ENCODE measurements at places on chromosomes 6 and 20.
A peak's percentile ranks its signal among the peaks of the same experiment; 100 is the strongest.

- no peak for DNase-seq
Measured at GRCh38 chr20:63136296-63136695, 79.6 kb downstream of the YTHDF1 start.

DNA sequence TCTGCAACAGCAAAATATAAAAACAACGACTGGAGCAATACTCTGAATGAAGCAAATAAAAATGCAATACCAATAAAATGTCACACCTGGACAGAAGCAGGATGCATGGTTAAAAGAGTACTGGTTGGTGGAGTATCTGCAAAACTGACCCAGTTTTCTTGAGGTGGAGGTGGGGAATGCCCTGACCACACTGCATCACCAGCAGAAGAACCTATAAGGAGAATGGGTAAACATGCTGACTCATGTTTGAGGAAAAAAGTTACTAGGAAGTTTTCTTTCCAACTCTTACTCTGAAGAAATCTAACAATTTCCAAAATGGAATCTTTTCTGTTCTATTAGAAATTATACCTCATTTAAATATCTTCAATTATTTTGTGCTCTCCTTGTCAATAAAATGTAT is 43.6 kb downstream of the REPS1 start:
- peak; percentile 36 for DNase-seq

- no peak for DNase-seq
Measured at GRCh38 chr20:55004044-55004443, 528.7 kb downstream of the DOK5 start.

DNA sequence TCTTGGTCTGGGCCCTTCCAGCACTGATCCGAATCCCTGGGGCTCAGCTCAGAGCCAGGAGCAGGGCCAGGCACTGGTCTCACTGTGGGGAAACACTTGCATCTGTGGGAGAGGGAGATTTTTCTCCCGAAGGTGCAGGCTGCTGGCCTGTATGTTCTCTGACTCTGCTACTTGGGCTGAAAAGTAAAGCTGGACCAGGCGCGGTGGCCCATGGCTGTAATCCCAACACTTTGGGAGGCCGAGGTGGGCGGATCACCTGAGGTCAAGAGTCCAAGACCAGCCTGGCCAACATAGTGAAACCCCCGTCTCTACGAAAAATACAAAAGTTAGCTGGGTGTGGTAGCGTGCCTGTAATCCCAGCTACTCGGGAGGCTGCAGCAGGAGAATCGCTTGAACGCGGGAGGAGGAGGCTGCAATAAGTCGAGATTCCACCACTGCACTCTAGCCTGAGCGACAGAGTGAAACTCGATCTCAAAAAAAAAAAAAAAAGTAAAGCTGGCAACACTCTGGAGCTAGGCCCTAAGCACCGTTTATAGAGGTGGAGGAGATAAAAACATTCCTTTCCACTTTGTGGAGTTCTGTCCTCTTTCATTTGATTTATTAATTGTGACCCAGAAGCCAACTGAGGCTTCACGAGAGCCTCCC is 41.7 kb downstream of the JPH2 start:
- no peak for DNase-seq

DNA sequence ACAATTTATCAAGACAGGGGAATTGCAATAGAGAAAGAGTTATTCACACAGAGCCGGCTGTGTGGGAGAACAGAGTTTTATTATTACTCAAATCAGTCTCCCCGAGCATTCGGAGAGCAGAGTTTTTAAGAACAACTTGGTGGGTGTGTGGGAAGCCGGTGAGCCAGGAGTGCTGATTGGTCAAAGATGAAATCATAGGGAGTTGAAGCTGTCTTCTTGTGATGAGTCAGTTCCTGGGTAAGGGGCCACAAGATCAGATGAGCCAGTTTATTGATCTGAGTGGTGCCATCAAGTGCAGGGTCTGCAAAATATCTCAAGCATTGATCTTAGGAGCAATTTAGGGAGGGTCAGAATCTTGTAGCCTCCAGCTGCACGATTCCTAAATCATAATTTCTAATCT is 50.0 kb upstream of the ECI2 start:
- no peak for DNase-seq

DNA sequence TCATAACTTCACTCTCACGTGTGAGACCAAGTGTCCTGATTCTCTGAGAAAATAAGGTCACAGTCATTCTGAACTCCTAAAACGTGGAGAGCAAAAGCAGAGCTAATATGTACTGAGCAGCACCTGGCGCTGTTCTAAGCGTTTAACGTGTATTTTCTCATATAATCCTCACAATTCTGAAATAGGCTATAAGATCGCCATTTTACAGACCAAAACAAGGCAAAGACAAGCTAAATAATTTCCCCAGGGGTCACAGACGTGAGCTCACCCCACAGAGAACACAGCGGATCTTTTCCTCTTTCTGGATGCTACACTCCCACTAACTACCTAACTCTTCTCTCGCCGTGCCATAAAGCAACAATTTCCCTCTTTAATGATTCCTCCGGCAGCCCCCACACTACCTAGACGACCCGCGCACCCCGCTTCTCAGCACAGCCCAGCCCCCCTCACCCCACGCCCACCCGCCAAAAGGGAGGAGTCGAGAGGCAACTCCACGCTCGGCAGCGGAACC is 636 bp downstream of the SUPT3H start:
- DNase-seq, result no peak

- no peak for DNase-seq
Measured at GRCh38 chr6:119346936-119347335, 2.6 kb downstream of the MAN1A1 start.

DNA sequence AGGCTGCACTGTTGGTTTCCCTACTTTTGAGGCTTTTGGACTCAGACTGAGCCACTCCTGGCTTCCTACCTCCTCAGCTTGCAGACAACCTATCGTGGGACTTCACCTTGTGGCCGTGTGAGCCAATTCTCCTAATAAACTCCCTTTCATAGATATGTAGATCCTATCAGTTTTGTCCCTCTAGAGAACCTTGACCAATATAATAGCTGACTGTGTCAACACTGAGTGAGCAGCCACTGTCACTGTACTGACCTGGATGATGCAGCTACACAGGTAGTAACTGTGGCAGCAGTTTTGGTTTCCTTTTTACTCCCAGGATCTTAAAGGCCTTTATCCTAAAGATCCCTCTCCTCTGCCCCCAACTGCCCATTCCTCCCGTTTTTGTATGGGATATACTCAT is 70.2 kb downstream of the SLC22A3 start:
- no peak for DNase-seq

- peak; percentile 16 for DNase-seq
Measured at GRCh38 chr6:155795173-155795796, 339.6 kb upstream of the NOX3 start.

DNA sequence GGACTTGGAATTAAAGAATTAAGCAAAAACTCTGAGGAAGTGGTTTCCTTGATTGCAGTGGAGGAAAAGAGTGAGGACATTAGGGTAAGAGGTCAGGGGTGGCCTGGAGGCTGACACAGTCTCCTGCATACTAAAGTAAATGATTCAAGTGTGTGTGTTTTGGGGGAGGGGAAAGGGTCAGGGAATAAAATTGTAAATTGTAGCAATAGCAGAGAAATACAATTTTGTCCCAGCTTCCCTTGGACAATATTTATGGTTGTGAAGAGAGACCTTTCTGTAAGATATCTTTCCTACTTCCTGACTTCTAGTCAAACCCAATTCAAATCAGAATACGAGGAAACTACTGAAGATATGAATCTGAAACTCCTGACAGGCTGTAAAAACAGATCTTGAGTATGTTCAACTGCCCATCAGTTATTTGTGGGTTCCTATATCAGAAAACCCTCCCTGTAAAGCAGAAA is 143.4 kb upstream of the HMGN3 start:
- no peak for DNase-seq
